ENCODE measurements at places on chromosomes 4 and X.

GRCh38 chrX:135531813-135532212 lies 11.4 kb downstream of the INTS6L start:
- no peak for DNase-seq

GRCh38 chr4:151901631-151902030 lies 140.8 kb upstream of the GATB start:
- DNase-seq, result no peak

DNA sequence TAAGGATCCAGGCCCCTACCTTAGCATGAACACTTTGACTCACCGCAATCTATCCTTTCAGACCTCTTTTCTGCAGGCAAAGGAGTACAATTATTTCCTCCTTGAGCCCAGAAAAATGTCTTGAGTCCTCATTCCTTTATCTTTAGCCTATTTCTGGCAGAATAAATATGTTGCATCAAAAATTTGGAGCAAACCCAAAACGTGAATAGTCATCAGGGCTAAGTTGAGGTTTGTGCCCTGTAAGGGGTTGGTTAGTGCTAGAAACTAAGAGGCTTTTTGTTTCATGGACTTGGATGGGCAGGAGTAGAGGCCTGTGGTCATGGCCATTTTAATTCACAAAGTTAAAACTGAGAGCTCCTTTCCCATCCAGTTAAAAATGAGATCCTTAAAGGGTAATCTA lies 460.3 kb downstream of the GBA3 start:
- DNase-seq, result no peak

DNA sequence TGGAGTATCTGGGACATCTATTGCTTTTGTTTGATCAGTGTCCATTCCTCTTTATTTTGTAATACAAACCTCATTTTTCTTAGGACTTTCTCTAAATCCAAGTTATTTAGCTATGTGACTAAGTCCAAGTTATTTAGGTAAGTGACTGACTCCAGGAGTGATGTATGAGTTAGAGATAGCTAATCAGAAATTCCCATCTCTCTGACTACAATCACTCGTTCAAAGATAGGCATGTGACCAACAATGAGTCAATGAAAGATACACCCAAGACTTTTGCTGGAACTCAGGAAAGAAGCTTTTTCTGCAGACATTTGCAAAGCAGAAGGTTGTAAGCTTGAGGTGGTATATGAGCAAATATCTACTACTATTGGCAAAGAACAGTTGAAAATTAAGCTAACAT lies 72.5 kb upstream of the KCNIP4 start:
- DNase-seq, result no peak
